ENCODE measurements at places on chromosomes 2 and 18. TPM values are rescaled to one million over a fixed set of nuclear protein-coding genes. Genes with fewer than 3 reads are reported as not detected.

GRCh38 chr2:30645081-30645744 lies 162.0 kb downstream of the CAPN13 start:
- DNase-seq, result peak; percentile 47

- DNase-seq, result no peak
Observed at GRCh38 chr2:97901862-97902261, 93.9 kb downstream of the TMEM131 start.

DNA sequence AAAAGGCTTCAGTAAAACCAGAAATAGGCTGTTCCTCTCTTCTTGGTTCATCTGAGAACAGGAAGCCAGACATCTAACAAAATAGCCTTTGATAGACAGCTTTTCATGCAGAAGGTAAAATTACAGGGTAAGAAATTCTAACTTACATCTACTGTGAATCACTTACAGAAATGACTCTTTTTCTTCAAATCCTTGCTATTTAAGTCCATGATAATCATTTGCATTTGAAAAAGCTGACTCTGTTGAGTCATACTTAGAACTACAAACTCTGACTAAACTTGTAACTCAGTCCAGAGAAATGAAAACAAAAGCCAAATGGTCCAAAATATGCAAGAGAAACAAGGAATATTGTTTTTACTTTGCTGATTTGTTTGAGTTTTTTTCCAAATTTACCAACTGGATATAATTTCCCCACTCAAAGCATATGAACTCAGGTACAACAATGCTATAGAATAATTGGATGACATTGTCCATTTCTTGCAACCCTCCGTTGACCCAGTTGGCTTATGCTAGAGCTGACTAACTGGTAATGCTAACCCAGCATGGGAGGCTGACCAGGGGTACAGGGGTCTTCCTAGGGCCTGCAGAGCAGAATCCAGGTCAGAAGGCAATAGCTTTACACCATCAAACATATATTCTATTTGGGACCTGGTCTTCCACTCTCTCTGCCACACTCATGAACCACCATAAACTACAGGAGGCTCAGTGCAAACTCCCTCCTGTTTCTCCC lies 18.8 kb upstream of the MREG start:
- DNase-seq, result peak; percentile 82

- DNase-seq, result no peak
Observed at GRCh38 chr2:58891828-58892377, 650.8 kb upstream of the FANCL start.

- DNase-seq, result no peak
Observed at GRCh38 chr2:218219934-218220333, 2.9 kb downstream of the ARPC2 start.

GRCh38 chr2:231655488-231655887 lies 52.8 kb upstream of the PTMA start:
- no peak for DNase-seq

GRCh38 chr18:77208964-77209363 lies 40.7 kb upstream of the GALR1 start:
- DNase-seq, result peak; percentile 91

DNA sequence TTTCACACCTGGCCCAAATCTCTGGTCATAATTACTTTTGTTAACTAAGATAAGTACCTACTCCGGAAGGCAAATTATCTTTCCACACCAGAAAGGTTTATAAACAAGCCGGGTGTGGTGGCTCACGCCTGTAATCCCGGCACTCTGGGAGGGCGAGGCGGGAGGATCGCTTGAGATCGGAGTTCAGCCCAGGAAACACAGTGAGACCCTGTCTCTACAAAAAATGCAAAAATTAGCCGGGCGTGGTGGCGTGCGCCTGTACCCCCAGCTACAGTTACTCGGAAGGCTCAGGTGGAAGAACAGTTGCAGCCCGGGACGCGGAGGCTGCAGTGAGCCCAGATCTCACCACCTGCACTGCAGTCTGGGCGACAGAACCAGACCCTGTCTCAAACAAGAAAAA lies 2.1 kb downstream of the PUM2 start:
- no peak for DNase-seq

Gene PRKAG3
- not detected for total RNA-seq

GRCh38 chr2:31823558-31823957 lies 187.2 kb downstream of the MEMO1 start:
- DNase-seq, result no peak

- DNase-seq, result no peak
Observed at GRCh38 chr18:51537487-51537886, 340.0 kb upstream of the MEX3C start.

GRCh38 chr18:54130177-54130576 lies 94.3 kb downstream of the MBD2 start:
- no peak for DNase-seq

- DNase-seq, result peak; percentile 71
Observed at GRCh38 chr18:21242141-21242779, at the start of gene GREB1L. Gene GREB1L, plus strand, starts transcription at chr18:21242232. Its CDS starts 141,287 bp downstream, at chr18:21383519.

DNA sequence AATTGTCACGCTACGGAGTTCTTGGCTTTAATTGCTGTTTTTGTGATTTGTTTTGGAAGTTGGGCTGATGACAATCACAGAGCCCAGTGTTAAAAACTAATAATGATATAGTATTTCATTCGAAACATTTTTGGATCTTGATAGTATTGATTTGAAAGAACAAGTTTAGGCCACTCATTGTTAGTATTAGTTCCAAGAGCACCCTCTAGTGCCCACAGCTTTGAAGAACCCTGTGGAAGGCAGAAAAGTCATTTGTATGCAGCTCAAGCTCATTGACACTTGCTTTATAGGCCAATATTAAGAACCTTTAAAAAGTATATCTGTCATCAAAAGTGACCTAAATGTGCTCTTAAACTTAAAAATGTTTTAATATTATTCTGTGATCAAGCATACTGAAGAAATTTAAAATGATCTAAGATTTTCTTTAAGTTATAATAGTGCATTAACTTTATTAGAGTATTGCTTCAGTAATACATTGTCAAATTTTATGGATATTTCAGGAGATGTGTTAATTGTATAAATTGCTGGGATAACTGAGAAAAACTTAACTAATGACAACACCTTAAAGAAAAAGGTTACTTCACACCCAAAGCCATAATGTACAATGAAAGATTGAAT lies 191.0 kb downstream of the GRB14 start:
- peak; percentile 35 for DNase-seq

- no peak for DNase-seq
Observed at GRCh38 chr2:85812094-85812735, 58.4 kb downstream of the ATOH8 start.

DNA sequence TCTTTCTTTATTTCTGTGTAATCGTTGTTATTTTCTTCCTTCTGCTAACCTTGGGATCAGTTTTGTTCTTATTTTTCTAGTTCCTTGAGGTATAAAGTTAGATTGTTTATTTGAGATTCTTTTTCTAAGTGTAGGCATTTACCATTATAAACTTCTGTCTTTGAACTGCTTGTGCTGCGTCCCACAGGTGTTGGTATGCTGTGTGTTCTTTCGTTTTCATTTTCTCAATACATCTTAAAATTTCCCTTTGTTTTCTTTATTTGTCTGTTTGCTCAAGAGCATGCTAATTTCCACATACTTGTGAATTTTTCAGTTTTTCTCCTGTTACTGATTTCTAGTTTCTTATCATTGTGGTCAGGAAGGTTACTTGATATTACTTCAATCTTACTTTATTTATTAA lies 873.8 kb upstream of the GCFC2 start:
- no peak for DNase-seq

Gene MORN2
- total RNA-seq, result 22.0 TPM

- DNase-seq, result peak; percentile 59
Observed at GRCh38 chr2:75324141-75324540, 124.8 kb upstream of the TACR1 start.

Gene THAP4
- 63.5 TPM for total RNA-seq

DNA sequence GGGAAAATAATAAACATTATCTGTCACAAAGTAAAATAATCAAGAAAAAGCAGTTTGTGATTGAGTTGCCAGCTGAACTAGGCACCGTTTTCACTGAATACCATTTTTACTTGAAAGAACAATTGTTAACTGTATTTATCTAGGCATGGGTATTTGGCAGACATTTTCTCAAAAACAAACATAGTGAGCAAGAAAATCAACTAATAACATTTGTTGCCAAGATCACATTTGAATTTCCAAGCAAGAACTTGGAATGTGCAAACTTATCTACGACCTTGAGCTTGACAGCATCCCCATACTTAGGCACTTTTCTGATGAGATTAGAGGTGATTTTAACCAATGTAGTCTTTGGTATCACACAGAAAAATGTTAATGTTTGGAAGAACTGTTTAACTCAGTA lies 16.7 kb downstream of the SS18 start:
- DNase-seq, result no peak

Measured in LHCN-M2 (cell line).